ENCODE measurements at places on chromosomes 13 and 19.

GRCh38 chr13:25585000-25585399 lies 213.2 kb downstream of the ATP8A2 start:
- no peak for DNase-seq

- peak; percentile 14 for DNase-seq
Observed at GRCh38 chr13:46387064-46387851, at the start of gene RUBCNL. Gene RUBCNL (minus strand): TSS chr13:46387252. CDS start chr13:46372475, 14,777 bp downstream.

GRCh38 chr13:50513300-50513877 lies 330.1 kb downstream of the DLEU7 start:
- no peak for DNase-seq

- no peak for DNase-seq
Observed at GRCh38 chr19:53422551-53422950, 9.2 kb upstream of the ZNF761 start.

- no peak for DNase-seq
Observed at GRCh38 chr19:18541258-18541991, 1.9 kb downstream of the FKBP8 start.

Measured in stimulated activated naive CD4-positive, alpha-beta T cell (primary cell).